ENCODE measurements at places on chromosomes 2 and 18. TPM values are rescaled to one million over a fixed set of nuclear protein-coding genes. Genes with fewer than 3 reads are reported as not detected.
A peak's percentile ranks its signal among the peaks of the same experiment; 100 is the strongest.

DNA sequence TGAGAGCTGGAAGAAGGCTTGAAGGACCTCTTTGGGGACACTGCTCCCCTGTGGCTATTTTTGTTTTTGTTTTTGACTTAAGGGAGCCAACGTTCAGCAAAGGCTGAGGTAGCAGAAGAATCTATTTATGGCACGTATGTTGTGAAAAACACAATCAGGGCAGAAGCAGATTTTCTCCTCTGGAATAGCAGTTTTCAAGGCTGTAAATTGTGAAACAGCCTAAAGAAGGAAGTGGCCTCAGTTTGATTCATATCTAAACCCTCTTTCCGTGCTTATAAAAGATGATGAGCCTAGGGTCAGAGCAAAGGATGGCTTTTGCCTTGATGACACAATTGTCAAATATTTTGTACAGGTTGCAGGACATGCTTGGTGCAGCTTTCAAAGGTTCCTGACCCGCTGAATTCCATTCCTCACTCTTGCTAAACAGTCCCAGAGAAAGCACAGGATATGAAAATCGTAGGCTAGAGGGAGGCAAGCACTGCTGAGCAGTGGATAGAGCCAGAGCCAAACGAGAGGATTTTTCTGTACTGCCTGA lies 106.2 kb upstream of the DLX2 start:
- DNase-seq = peak; percentile 100

DNA sequence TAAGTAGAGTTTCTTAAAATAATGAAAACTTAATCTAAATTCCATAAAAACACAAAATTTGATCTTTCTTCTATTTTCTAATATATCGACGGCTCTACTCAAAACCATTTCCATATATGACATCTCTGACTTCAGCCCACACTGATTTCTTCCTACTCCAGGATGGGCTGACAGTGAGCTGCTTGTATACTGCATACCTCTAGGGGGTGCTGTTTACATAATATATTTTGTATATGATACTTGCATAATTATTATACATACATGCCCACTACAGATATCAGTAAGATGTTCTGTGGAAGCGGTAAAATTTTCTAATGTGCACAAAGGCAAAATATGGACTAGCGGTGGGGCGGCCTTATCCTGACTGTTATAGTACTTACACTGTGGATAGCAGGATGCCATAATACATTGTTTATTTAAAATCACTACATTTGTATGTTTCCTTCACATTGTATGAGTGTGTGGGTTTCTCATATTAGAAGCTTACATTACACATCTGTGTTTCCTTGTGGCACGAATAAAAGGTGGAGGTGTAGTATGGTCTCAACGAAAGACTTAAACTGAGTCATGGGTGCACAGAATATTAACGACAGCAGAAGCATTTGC lies 66.1 kb upstream of the NXPH2 start:
- no peak for DNase-seq

GRCh38 chr2:85131116-85131515 lies 2.1 kb upstream of the TCF7L1 start:
- no peak for DNase-seq

DNA sequence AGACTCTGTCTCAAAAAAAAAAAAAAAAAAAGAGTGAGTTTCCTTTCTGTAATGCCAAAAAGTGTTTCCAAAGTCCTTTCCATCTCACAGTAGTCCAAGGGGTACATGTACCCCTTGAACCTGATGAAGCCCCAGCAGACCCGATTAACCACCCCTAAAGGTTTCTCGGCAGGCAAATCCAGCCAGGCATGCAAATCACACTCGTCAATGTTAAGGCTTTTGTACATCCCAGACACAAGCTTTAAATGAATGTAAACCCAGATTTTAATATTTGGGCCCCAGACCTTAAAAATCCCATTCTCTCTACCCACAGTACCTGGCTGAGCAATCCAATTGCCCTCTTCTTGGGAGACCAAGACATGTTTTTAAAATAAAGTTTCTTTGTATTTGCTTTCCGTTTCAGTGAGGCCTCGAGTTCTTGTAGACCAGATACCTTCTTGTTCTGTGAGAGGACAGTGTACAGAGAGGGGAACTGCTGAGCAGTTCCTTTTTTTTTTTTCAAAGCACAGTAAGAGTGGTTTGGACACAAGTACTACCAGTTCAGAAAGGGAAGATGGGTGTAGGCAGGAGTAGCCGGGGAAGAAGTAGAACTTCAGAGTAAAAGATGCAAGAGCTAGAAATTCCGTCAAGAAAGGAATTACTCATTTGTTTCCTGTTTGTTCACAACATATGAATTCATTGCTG lies at the start of gene NLRC4:
TSS of gene NLRC4 (minus strand) at position 465 of the 684 bp plus-strand sequence. CDS start 8,111 bp downstream, outside the sequence.
- no peak for DNase-seq

TMEFF2 gene
- not detected for total RNA-seq

PIGN gene
- total RNA-seq = 14.6 TPM

DNA sequence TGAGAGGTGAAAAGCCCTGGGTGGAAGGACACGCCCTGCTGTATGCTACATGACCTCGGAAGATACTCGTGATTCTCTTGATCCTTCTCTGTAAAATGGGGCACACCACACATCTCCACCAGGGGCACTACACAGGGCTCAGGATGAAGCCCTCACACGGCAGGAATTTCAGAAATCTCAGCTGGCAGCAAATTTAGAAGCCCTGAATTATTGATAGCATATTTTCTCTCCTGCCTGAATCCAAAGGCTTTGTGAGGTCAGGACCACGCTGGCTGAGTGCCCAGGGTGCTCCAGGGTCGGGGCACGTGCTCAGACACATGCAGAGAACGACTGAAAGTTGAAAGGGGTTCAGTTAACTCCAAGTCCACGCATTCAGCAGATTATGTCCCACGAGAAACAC lies 42.1 kb upstream of the GALR1 start:
- DNase-seq = no peak

DNA sequence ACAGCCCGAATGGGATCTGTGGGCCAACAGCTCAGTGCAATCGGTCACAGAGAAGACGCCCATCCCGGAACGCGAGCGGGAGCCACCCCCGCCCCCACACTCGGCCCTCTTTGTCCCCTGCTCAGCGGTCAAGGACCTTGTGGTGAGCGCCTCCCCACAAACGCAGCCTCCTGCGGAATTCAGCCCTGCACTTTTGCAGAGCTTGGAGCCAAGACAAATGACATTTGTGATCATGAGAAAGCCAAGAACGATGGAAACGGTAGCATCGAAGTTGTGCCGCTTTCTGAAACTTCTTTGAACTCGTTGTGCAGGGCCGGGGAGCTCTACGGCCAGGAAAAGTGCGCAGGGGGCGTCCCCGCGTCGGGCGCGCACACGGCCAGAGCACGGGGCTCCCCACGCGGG lies 6.7 kb upstream of the SALL3 start:
- DNase-seq = no peak

DNA sequence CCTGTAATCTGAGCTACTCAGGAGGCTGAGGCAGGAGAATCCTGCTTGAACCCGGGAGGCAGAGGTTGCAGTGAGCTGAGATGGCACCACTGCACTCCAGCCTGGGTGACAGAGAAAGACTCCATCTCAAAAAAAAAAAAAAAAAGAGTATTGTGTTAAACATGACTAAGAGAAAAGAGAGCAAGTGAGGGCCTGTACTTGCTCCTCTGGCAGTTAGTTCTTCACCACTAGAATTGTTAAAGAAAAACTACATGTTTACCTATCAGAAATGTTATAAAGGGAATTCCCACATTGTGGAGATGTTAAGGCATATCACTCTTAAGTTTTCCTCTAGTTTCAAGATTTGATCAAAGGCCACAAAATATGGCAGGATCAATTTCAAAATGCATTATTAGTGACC lies 75.4 kb upstream of the LRATD1 start:
- DNase-seq = no peak

LOXL3 gene
- 3.1 TPM for total RNA-seq

SPIRE1 gene
- 36.4 TPM for total RNA-seq

- DNase-seq = no peak
Measured at GRCh38 chr18:56458770-56459712, 179.4 kb downstream of the TXNL1 start.

DNA sequence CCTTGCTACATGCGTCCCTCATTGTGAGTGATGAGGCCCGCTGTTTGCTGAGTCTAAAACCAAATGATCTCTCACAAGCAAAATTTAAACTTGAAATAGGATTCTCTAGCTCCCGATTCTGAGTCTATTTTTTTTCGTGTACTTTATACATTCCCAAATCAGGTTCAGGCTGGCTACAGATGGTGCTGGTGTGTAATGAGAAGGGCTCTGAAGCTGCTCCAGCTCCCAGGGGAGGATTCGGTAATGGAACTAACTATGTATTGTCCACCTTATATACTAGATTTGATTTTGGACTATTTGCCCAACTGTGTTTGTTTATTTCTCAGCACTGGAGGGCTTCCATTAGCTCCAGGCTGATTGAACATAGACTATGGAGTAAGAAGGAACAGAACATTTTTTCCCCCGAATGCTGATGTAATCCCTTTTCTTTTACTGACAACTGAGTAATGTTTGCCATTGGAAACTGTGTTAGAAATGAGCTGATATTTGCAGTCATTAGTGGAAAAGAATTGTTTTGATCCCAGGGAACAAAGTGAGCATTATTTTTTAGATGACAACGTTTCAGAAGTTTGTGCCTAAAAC lies 274.0 kb upstream of the FIGN start:
- no peak for DNase-seq

- DNase-seq = peak; percentile 14
Measured at GRCh38 chr2:226794751-226795171, 4.9 kb downstream of the IRS1 start.

GRCh38 chr2:147133286-147133908 lies 711.4 kb upstream of the ACVR2A start:
- no peak for DNase-seq

DNA sequence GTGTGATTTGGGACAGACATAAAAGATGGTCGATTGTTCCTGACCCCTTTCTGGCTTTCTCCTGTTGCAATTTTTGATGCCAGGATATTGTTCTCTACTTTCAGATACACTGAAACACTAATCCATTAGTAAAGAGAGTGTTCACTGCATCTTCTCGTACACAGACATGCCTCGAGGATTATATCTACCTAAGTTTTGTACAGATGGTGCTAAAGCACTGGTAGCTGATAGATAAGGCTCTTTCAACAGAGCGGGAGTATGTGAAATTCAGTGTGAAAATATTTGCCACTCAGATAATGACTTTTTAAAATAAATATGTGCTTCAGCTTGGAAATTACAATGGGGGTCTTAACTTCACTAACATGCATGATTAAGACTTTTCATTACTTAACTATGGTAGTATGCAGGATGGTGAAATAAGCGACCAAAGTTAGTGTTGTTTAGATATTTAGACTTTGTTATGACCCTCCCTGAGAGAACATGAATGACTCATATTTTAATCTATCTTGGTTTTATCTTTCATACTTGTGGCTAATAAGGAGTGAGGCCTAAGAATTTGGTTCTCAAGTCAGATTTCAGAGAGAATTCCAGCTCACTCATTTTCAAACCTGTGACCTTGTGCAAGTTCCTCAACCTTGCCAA lies 474.9 kb downstream of the NRXN1 start:
- DNase-seq = no peak

- DNase-seq = no peak
Measured at GRCh38 chr2:50333529-50334228, 698.3 kb downstream of the NRXN1 start.

- DNase-seq = no peak
Measured at GRCh38 chr2:60522462-60522861, 31.0 kb downstream of the BCL11A start.

EMILIN1 gene
- total RNA-seq = 1.6 TPM

DNA sequence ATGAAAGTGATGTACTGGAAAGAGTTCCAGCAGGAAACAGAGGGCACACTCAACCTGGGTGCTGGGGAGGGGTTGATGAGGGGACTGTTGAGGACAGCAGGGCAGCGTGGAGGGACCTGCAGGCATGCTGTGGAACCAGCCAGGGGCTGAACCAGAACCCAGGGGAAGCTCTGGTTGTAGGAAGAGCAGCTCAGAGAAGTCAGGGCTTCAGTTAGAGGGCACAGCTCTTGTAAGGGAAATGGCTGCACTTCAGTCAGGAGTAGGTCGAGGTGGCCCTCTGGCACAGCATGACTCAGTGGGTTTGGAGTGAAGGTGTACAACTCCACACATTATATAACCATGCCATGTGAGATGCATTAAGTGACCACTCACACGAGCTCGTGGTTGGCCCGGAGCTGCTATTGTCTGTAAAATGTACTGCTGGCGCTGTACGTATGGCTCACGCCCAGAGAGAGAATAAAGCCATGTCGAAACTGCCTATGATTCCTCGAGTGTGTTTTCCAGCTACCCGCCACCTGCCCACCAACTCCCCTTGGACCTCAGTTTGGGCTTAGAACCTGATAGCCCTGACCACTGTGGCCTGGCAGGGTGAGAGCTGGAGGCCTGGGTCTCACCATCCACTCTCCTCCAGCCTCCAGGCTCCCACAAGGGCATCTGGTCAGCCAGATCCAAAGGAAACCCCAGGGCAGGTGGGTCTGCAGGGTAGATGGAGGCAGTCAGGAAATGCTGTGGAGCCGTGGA lies 136.5 kb upstream of the HS6ST1 start:
- DNase-seq = no peak

All from PC-9 (cell line).